ENCODE measurements at places on chromosomes 13 and 19. TPM values are rescaled to one million over a fixed set of nuclear protein-coding genes. Genes with fewer than 3 reads are reported as not detected.

DNA sequence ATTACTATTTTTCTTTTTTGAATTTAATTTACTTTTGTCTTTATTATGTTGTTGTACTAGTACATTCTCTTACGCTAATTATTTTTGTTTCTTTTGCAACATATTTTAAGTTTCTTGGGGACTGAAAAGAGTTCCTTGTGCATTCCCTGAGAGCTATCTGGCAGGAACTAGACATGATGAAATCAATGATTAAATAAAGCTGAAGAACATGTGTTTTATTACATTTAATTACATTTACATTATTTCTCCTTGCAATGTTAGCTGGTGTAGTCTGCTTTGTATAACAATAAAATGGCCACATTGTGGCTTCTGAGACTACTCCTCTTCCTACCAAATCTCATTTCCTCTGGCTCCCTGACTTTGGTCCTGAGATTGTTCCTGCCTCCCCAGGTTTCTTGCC is 244.9 kb downstream of the NDFIP2 start:
- peaks cover 18% of the 10 kb centered on the region for H3K4me1 ChIP-seq
- no peaks in the 10 kb centered on the region for H3K27me3 ChIP-seq
- H3K27ac ChIP-seq = no peak overlapping the region
- H3K4me3 ChIP-seq = no peak overlapping the region
- H3K36me3 ChIP-seq = peaks cover 4% of the 10 kb centered on the region

DNA sequence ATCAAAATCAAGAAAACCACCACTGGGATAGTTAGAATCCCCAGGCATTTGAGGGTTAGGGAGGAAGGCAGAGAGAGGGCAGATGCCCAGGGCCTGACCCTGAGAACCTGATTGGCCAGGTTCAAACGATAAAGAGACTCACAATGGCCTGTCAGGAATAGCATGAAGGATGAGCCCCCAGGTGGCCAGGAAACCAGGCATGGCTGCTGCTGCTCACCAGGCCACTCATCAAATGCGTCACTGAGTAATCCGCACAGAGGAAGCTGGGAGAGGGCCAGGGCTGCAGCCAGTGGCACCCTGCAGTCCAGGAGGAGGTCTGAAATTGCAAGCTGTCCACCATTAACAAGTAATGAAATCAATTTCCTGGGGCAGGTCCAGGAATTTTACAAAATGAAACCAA is 111.3 kb downstream of the KATNAL1 start:
- H3K36me3 ChIP-seq = no peaks in the 10 kb centered on the region
- H3K4me3 ChIP-seq = no peak overlapping the region
- peaks cover 28% of the 10 kb centered on the region for H3K4me1 ChIP-seq
- no peak overlapping the region for H3K27ac ChIP-seq
- no peaks in the 10 kb centered on the region for H3K27me3 ChIP-seq

GRCh38 chr13:41722684-41723535 is 238.0 kb downstream of the VWA8 start:
- no peaks in the 10 kb centered on the region for H3K4me1 ChIP-seq
- no peak for DNase-seq
- H3K4me3 ChIP-seq = no peak overlapping the region

GRCh38 chr13:40114305-40114896 is 458.9 kb downstream of the COG6 start:
- DNase-seq = no peak
- H3K4me3 ChIP-seq = no peak overlapping the region
- H3K4me1 ChIP-seq = peaks cover 16% of the 10 kb centered on the region
- H3K27me3 ChIP-seq = no peaks in the 10 kb centered on the region
- H3K36me3 ChIP-seq = no peaks in the 10 kb centered on the region

DNA sequence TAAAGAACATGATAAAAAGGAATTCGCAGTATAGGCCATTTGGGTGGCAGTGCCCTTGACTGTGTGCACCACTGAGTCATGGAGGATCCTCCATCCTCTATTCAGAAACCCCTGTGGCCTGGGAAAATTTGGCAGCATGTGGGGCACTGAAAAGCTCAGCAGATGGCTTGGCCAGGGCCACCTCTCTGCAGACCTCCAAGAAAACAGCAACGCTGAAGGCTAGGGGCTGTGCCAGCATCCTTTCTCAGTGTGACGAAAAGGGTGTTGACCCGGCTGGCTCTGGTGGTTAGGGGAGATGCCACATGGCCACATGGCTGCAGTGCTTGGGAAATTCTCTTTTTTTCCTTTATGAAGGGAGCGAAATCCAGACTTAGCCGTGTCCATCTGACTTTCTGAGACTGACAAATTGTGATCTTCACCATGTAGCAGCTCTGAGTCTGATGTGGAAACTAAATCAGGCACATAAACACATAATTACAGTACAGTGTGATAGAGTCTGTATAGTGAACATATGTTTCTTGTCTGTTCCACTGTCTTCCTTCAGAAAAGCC is 178.0 kb downstream of the KCTD12 start:
- no peaks in the 10 kb centered on the region for H3K4me1 ChIP-seq
- no peaks in the 10 kb centered on the region for H3K27me3 ChIP-seq
- DNase-seq = no peak
- no peak overlapping the region for H3K4me3 ChIP-seq
- no peak overlapping the region for H3K27ac ChIP-seq

DNA sequence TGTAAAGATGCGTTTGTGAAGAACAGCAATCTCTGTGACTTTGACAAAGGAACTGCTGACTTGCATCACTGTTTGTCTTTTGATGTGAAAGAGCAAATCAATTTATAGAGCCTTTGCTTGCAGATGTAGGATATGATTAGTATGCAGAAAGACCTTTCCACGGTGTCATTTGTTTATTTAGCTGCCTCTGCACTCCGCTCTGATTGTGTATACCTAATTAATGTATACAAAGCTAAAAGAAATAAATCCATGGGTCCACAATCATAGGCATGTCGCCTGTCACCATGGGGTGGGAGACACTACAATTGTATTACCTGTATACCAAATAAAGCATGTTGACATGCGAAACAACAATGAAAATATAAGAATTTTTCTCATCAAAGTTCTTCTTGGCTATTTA is 410.7 kb downstream of the MZT1 start:
- DNase-seq = no peak
- H3K4me3 ChIP-seq = no peak overlapping the region
- no peak overlapping the region for H3K27ac ChIP-seq
- no peaks in the 10 kb centered on the region for H3K27me3 ChIP-seq

The VSTM1 gene
- total RNA-seq = not detected

Measured in type B pancreatic cell (in vitro differentiated cells).